WERI-Rb-1 (cell line): ENCODE measurements at places on chromosomes 5 and 9.

GRCh38 chr9:83032065-83032625 is 30.8 kb downstream of the RASEF start:
- DNase-seq: no peak

DNA sequence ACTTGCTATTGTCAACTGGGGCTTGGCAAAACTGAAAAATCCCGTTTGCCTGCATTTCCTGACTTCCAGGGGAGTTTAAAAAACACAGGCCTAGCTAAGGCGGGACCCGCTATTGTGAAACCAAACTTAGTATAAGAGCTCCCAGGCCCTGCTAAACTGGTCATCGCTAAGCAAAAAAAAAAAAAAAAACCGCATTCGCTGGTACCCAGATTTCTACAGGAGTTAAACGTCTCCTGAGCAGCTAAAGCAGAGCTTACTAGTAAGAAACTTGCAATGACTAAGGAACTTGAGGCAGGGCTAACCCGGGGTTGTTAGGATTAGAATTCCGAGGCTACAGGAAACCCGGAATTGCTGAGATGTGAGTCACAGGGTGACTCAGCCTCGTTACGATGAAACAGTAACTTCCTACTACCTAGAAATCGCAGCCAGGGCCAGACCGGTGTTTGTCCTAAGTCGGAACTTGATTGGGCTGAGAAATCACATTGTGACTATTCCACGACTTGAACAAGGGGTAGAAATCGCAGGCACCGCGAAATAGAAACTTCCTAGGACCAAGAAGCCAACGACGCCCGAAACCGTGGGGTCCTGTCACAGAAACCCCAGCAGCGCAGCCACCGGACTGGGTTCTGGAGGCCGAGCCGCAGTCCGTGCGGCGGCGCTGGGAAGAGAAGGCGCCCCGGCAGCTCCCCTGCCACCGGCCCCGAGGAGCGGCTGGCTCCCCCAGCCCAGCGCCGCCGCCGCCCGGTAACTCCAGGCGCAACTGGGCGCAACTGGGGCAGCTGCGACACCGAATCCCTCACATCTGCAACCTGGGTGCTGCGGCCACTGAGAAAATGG is 89.4 kb downstream of the ANXA2R start:
- DNase-seq: no peak

GRCh38 chr5:66945389-66946349 is 250.9 kb downstream of the CD180 start:
- DNase-seq: no peak

- DNase-seq: no peak
Observed at GRCh38 chr5:148416921-148417320, 33.2 kb downstream of the FBXO38 start.

GRCh38 chr5:133847301-133847700 is 121.1 kb downstream of the C5orf15 start:
- DNase-seq: no peak

GRCh38 chr9:95036676-95037075 is 280.8 kb downstream of the FANCC start:
- DNase-seq: no peak

DNA sequence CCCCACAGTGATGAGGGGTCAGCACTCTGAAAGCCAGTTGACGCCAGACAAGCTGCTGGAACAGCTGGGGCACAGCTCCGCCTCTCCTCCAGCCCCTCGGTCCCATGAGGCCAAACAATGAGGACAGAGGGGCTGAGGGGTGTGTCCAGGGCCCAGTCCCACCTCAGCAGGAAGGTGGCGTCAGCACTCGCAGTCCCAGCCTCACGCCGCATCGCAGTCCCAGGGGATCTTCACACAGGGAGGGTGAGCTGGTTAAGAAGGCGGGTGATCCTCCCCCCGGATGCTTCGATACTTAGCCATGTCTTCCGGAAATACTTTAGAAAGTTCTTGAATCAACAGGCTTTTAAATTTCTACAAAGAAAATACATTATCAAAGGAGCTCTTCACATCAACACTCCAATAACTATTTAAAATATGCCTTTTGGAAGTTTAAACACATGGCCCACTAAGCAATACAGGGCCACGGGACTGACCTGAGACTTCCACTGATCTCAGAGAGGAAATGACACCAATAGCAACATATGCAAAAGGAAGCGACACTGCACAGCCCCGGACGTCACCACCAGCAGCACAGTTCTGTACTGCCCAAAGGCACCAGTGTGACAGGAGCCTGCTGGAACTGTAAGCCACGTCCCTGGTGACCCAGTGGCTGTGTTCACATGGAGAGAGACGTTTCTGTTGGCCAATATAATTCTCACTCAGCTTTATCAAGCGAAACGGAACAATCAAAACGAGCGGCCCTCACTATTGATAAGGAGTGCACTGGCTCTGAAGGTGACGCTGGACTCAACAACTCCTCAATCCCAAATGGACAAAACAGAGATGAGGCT is 5.9 kb downstream of the MED10 start:
- DNase-seq: no peak

DNA sequence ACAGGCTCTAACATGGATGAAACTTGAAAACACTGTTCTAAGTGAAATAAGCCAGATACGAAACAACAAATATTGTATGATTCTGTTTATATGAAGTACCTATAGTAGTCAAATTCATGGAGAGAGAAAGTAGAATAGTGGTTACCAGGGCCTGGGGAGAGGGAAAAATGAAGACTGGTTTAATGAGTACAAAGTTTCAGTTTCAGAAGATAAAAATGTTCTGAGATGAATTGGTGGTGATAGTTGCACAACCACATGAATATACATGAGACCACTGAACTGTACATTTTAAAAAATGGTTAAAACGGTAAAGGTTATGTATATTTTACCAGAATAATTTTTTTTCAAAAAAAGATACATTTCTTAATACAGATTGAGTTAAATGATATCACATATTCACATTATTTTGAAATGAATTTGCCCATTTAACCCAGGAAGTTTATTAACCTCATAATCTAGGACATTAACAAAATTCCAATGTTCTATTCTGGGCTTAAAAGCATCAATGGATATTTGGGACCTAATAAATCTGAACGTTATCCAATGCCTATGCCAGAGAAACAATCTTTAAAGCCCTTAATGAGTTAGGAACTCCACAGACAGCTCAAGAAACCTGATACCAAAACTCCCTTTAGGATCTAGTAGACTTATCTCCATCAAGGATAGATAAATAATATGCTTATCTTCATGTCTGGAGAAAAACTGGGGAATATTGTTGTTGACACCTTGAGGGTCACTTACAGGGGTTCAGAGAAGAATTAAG is 521.3 kb downstream of the EFNA5 start:
- no peak for DNase-seq

DNA sequence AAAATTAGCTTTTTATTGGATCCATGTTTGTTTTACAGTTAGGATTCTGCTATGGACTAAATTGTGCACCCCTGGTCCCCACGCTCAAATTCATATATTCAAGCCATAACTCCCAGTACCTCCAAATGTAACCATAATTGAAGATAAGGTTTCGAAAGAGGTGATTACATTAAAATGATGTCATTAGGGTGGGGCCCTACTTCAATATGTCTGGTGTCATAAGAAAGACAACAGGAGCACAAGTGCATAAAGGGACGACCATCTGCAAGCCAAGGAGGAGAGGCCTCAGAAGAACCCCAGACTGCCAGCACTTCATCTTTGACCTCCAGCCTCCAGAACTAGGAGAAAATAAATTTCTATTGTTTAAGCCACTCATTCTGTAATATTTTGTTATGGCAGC is 7.4 kb upstream of the HNRNPA0 start:
- DNase-seq: no peak

DNA sequence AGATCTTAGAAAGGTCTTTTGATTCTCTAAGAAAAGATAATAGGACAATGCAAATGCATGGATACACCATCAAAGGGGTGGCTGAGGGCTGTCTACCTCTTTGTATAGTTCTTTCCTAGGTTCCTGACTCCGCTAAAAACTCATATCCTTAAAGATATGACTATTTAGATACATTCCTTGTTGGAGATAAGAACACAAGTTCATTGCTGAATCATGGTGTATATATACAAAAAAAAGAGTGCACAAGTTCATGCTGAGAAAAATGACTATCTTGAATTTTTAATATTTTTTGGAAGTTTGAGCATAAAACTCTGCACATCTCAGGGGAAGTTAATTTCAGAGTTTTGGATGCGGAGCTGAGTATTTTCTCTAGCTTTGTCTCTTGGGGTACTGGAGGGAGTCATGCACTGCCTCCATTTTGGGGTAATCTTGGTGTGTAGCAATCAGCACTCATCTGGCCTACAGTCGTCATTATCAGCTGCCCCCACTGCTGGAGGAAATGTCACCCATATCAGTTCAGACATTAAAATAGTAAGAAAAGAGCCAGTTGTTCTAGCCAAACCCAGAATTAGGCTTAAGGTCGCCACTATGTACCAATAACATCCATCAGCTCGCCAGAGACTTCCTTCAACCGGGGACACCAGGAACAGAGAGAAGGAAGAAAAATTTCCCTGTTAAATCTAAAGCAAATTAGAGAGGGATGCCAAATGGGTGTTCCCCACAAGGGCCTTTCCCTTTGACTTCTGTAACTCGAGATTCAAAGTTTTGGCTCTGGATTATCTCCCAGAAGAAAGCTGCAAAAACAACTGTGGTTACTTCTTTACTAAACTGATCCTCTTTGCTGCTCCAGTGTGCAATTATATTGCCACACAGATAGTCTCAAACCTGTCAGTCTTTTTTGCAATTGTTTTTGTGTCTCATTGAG is 49.0 kb downstream of the PTTG1 start:
- DNase-seq: no peak

GRCh38 chr5:38013107-38013506 is 173.3 kb upstream of the GDNF start:
- DNase-seq: no peak

DNA sequence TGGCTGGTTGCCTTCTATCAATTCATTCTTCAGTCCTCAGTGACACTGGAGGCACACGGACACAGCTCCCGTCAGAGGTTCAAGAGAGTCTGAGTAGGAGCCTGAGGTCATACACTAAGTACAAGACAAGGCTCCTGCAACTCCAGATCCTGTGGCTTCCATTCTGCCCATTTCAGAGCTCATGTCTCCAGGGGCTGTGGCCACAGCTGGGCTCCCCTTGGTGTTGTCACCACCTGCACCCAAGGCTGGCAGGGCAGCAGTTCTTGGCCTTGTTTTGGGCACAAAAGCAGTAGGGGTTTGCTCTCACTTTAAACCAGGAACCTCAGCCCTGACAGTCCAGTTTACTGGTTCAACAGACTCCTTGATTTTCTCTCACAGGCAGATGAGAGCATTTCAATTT is 189.6 kb downstream of the ICE1 start:
- DNase-seq: no peak

GRCh38 chr5:144710637-144711036 is 540.0 kb downstream of the KCTD16 start:
- DNase-seq: no peak

- peak; percentile 26 for DNase-seq
Observed at GRCh38 chr5:57441557-57441956, 41.1 kb downstream of the ACTBL2 start.

DNA sequence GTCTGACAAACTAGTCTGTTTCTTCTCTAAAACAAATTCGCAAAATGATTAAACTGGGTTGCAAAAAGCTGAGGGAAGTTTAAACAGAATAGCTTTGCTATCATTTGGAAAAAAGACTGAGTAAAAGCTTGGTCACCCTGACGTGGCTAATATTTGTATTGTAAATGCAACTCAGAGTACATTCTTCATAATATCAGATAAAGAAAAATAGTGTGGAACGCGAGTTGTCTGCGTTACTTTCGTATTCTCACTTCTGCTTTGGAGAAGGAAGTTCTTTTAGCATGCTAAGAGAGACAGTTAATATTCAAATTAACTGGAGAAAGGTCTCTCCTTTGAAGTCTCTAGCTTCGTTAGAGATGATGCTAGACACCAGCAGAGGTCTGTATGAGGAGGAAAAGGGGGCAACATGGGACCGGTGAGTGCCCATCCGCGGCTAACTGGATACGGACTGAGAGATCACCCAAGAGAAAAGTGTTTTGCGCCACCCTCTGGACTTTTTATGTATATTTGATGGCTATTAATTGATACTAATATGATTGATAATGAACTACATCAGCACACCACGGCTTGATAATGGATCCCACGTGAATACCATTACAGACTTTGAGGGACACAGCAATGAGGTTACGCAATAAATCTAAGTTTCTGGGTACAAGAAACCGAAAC is 2.9 kb upstream of the CNTRL start:
- no peak for DNase-seq

GRCh38 chr9:35002623-35003022 is 13.1 kb downstream of the DNAJB5 start:
- DNase-seq: no peak

GRCh38 chr5:4700069-4700468 is 440.1 kb upstream of the ADAMTS16 start:
- DNase-seq: peak; percentile 93

- DNase-seq: no peak
Observed at GRCh38 chr9:91071184-91071990, 269.8 kb downstream of the SYK start.

DNA sequence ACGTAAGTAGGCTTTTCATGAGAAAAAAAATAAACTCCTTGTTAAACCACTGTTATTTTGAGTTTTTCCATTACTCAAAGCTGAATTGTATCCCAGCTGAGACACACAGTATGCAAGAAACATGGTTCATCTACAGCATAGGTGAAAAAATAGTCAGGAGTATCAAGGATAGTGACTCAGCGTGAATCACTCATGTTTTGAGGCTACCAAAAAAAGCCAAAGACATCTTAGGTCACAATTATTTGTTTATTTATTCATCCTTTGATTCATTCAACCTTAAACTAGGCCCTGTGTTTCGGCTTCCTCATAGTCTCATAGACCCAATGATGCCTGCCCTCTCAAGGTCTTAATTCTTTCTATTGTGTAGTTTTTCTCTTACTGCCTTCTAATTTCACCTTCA is 32.9 kb upstream of the STX17 start:
- DNase-seq: no peak

- no peak for DNase-seq
Observed at GRCh38 chr5:135705941-135706466, 127.2 kb upstream of the CXCL14 start.

DNA sequence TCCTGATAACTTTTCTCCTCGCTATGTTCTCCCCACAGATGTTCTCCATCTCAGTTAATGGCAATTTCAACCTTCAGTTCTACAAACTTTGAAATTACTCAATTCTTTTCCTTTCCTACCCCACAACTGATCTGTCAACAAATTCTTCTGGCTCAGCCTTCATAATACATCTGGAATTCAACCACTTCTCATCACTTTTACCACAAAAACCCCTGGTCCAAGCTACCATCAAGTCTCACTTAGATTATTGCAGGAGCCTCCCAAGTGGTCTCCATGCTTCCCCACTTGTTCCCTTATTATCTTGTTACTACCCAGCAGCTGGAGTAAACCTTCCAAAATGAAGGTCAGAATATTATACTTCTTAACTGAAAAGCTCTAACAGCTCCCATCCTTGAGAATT is 110.1 kb downstream of the FBN2 start:
- DNase-seq: no peak

- DNase-seq: no peak
Observed at GRCh38 chr9:78089111-78089510, 57.5 kb upstream of the GNAQ start.
